Panc1 (cell line): ENCODE measurements at places on chromosomes 5 and 9. TPM values are rescaled to one million over a fixed set of nuclear protein-coding genes. Genes with fewer than 3 reads are reported as not detected.

The NIPAL4 gene
- total RNA-seq, result not detected

The CENPK gene
- total RNA-seq, result 34.2 TPM

The TMEM232 gene
- 0.21 TPM for total RNA-seq

The SEMA5A gene
- total RNA-seq, result 0.15 TPM

The ANKH gene
- total RNA-seq, result 11.2 TPM

The N4BP3 gene
- total RNA-seq, result 2.3 TPM
